ENCODE measurements at places on chromosomes 7 and 10.

GRCh38 chr10:61905837-61906561 lies 4.5 kb downstream of the ARID5B start:
- no peak for DNase-seq

GRCh38 chr10:71494980-71495381 lies 98.3 kb downstream of the CDH23 start:
- no peak for DNase-seq

DNA sequence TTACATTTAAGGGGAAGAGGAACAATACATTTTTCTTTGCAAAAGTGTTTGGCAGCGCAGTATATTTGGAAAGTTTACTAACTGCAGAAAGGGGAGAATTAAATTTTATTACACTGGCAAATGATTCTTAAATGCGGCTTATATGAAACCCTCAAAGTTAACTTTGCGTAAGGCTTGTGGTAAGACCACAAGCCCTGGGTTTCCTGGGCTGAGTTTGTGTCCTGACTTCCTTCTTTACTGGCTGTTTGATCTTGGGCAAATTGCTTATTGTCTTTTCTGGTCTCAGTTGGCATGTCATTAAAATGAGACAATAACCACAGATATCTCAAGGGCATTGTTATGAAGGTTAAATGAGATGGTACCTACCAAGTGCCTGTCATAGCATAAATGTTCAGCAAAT lies 106.8 kb downstream of the GLRX3 start:
- no peak for DNase-seq

- no peak for DNase-seq
Measured at GRCh38 chr7:143126146-143126545, 5.7 kb upstream of the PIP start.

DNA sequence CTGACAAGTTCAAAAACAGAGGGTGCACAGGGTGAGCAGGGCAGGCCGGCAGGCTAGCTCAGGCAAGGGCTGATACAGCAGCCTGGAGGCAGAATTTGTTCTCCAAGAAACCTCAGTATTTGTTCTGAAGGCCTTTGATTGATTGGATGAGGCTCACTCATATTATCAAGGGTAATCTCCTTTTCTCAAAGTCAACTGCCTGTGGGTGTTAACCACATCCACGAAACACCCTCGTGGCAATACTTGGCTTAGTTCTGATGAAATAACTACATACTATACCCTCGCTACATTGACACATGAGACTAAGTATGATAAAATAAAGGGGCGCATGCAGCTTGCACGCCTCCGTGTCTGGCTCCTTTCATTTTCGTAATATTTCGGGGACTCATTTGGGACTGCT lies 4.4 kb upstream of the PPP2R2D start:
- DNase-seq: no peak

- no peak for DNase-seq
Measured at GRCh38 chr7:1794888-1795542, 124.9 kb downstream of the ELFN1 start.

- no peak for DNase-seq
Measured at GRCh38 chr7:2818121-2818520, 26.0 kb downstream of the GNA12 start.

DNA sequence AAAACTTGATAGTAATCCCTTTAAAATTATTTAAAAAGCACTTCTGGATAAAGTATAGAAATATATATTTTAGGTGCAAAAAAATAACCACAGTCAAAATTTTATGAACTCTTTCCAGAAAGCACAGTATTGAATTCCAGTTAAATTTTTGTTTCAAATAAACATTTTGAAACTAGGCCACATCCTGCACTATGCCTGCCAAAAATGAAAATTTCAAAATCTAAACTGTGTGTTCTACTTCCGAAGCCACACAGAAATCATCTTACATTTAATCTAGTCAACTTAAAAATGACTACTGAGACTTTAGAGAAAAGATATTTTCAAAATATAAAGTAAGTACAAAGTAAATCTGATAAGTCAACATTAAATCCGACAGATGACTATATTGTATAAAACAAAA lies 50.0 kb downstream of the MAGI2 start:
- DNase-seq: no peak

GRCh38 chr7:2248984-2249694 lies 7.1 kb downstream of the NUDT1 start:
- DNase-seq: no peak

DNA sequence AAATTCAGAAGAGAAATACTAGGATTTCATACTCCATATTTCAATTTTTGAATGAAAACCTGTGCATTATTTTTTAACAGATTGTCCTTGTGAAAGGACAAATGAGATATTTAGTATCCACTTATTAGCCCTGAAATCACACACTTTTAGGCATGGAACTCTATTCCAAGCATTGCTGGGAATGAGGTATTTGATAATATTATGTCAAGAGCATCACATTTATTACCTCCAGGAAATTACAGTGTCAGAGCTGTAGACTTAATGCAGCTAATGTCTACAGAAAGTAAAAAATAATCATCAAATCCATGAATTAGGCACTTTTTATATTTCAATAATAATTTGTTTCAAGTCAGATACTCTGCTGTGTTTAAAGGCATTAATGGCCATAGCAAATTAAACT lies 753.8 kb downstream of the REEP3 start:
- DNase-seq: no peak

DNA sequence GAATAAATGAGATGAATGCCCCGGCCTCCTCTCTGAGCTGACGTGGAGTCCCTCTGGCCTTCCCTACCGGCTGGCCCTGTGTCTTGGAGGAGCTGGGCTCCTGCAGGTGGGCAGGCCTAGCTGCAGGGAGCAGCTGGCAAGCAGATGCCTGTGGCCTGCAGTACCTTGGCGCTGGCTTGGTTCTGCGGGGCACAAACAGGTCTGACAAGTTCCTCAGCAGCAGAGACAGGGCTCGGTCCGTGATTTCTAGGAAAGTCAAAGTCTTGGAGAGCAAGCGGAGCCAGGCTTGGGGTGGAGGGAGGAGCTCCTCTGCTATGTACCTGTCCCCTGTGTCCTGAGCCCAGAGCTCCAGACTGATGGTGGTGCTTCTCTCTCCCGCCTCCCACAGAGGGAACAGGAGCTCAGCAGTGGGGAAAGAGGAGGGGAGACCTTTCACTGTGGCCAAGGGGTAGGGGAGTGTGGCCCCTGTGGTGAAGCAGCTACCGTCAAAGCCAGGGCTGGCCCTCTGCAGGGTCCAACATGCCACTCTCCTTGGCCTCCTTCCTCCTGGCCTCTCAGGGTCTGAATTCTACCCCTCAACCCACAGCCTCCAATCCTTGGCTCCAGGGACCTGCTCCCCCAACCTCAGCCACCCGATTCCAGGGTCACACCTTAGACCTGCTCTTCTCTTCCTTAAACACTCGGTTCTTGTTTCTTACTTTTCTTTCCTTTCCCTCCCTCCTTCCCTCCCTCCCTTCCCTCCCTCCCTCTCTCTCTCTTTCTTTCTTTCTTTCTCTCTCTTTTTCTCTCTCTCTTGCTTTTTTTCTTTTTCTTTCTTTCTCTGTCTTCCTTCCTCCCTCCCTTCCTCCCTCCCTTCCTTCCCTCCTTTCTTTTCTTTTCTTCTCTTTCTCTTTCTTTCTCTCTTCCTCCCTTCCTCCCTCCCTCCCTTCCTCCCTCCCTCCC lies 20.1 kb downstream of the MYL10 start:
- no peak for DNase-seq

DNA sequence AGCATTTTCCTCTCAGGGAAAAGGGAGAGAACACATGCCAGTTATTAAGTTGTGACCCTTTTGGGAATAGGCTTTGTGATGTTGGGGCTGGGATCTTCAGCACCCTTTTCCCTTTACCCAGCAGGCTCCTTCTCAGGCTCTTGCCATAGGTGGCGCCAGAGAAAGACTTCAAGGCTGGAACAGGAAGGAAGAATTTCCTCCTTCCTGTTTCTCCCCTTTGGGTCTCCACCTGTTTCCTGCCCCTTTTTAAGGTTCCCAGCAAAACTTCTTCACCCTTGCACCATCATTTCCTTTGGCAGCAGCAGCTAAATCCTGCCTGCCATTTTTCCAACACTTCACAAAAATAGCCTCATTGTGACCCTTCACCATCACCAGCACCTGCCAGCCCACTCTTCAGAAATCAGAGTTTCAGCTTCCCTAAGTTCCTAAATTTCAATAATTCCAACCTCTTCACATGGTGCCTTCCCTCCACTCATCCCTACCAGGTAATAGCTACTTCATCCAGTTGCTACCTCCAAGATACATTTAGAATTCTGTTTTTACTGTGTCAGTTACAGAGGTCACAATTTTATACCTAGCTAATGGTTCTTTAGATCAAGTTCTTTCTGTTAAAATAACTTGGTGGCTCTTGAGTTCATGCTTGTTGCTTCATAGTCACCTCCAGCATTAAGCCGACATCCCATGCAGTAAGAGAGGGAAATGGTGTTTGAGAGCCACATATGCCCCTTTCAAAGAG lies 22.4 kb upstream of the FOXK1 start:
- no peak for DNase-seq

- DNase-seq: no peak
Measured at GRCh38 chr7:123398921-123399320, 135.5 kb downstream of the IQUB start.

- no peak for DNase-seq
Measured at GRCh38 chr7:17009007-17009719, 127.4 kb upstream of the AGR3 start.

GRCh38 chr10:108970016-108970415 lies 953.3 kb downstream of the XPNPEP1 start:
- no peak for DNase-seq

DNA sequence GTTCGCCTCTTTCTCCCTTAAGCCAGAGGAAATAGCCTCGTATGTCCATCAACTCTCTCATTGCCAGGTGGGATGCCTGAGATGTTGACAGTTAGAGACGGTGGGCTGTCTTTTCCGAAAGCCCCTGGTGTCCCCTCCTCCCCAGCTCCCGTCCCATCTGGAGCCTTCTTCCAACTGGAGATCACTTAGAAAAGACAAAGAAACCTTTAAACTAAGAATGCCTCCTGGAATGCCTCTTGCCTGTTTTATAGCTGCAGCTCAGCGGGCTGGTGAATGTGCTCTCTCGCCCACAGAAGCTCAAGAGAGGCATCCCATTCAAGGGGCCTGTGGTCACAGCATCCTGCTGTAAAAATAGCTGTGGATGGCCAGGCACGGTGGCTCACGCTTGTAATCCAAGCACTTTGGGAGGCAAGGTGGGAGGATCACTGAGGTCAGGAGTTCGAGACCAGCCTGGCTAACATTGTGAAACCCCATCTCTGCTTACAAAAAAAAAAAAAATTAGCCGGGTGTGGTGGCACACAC lies 5.2 kb upstream of the MYL10 start:
- DNase-seq: no peak

DNA sequence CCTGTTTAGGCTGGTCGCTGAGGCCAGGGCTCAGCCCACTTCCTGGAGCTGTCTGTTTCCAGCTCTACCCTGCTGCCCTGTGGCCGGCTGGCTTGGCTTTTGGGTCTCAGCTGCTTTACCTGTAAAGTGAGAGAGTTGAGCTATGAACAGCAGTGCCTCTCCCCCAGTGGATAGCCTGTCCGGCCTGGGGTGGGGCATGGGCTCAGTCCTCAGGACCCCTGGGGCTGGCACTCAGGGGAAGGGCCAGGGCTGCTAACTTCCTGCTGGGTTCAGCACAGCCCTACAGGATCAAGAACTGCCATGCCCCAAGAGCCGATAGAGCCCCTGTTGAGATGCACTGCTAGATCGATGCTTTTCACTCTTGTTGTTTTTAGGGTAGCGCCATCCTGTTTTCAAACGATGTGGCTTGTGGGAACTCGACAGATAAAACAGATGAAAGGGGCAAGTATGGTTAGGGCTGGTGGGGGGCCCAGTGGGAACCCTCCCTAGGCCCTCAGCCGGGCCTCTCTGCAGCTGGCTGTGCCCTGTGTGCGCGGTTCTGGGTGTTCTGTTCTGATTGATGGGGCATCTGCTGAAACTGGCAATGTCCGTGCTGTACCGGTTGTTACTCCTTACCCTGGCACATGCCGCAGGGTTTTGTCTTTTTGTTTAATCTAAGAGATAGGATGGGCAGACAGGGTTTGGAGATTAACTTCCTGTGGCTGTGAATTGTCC lies 10.0 kb upstream of the SFRP5 start:
- DNase-seq: no peak

DNA sequence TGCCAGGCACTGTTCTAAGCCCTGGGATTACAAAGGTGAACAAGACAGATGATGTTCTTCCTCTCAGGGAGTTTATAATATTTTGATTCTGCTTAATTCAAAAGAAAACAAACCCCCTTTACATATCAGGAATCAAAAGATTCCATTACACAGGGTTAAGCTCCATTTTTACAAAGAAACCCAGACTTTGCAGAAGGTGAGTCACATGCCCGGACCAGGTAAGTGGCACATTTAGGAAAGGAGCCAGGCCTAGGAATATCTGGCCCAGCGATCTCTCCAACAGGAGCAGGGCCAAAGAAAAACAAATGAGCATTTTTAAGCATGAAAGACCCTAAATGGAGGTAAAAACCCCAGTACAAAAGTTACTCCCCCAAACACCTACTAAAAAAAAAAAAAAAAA lies 1.1 kb downstream of the STN1 start:
- no peak for DNase-seq

DNA sequence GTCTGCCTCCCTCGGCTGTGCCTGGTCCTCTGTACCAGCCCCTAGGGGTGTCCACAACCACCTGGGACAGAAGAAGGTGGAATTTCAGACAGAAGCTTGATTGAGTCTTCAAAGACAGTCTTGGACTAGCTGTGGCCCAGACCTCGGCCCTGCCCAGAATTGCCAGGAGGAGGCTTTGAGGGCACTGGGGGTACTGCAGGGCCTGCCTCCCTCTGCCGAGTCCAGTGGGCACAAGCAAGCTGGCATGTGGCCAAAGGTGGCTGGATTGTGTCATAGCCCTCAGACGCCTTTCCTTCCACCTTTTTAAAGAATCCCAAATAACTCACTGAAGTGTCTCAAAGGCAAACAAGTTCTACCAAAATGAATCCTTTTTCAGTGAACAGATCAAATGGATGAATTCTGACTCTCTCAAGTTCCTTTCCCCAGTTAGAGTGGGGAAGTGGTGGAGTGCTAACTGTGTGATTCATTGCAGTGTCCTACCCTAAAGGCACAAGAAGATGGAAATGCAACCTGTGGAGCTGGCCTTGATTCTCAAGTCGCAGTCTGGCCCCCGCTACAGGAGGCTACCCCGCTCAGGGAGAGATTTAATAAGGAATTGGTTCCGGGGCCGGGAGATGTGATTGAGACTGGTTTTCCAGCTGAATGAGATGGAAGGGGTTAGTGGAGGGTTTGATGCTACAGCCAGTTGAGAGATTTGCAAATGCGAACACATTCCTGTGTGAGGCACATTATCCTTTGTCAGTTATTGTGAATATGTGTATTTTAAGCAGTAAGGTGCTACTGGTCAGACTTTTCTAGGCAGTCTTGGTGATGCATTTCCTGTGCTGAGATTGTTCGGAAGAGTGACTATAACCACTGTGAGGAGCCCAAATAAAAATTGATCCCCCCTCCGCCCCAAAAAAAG lies 28.8 kb upstream of the SLC26A4 start:
- no peak for DNase-seq
